ENCODE measurements at places on chromosomes 2 and 18.
A peak's percentile ranks its signal among the peaks of the same experiment; 100 is the strongest.

- DNase-seq = no peak
Measured at GRCh38 chr2:219362072-219362471, 25.6 kb downstream of the DNPEP start.

GRCh38 chr18:68406761-68407160 lies 308.1 kb downstream of the TMX3 start:
- no peak for DNase-seq

DNA sequence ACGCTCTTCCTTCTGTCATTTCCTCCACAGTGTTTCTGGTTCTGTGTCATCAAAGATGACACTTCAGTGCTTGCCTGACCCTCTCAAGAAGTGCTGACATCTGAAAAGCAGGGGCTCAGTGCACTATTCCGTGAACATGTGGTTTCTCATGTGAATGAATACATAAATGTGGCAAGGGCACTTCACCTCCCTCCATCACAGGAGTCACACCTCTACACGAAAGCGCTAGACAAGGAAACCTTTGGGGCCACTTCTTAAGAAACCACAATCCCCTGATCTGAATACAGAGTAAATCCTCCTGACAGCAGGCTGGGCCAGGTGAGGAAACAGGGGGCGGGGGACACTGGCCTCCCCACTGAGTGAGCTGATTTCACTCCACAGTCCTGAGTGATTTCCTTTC lies 145.8 kb upstream of the ACAA2 start:
- DNase-seq = peak; percentile 13

GRCh38 chr2:239412905-239413603 lies 12.2 kb upstream of the HDAC4 start:
- DNase-seq = no peak

- no peak for DNase-seq
Measured at GRCh38 chr18:61748004-61748403, 144.8 kb downstream of the RNF152 start.

GRCh38 chr2:141311430-141311829 lies 819.4 kb downstream of the LRP1B start:
- no peak for DNase-seq

- no peak for DNase-seq
Measured at GRCh38 chr2:111119822-111120252, 877 bp upstream of the BCL2L11 start.
